ENCODE measurements at places on chromosomes 1 and 21. TPM values are rescaled to one million over a fixed set of nuclear protein-coding genes. Genes with fewer than 3 reads are reported as not detected.

Gene PPIAL4G
- total RNA-seq: not detected

Gene EDN2
- total RNA-seq: 41.6 TPM

Gene NUP210L
- total RNA-seq: not detected

Gene NT5C1A
- not detected for total RNA-seq

Gene FCGR3A
- total RNA-seq: not detected

Gene RNU1-2
- not detected for total RNA-seq

Measured in A549 treated with Hydrocortisone at 1 μM for 4 hours (cell line).